ENCODE measurements at places on chromosomes 3 and 15.
A peak's percentile ranks its signal among the peaks of the same experiment; 100 is the strongest.

DNA sequence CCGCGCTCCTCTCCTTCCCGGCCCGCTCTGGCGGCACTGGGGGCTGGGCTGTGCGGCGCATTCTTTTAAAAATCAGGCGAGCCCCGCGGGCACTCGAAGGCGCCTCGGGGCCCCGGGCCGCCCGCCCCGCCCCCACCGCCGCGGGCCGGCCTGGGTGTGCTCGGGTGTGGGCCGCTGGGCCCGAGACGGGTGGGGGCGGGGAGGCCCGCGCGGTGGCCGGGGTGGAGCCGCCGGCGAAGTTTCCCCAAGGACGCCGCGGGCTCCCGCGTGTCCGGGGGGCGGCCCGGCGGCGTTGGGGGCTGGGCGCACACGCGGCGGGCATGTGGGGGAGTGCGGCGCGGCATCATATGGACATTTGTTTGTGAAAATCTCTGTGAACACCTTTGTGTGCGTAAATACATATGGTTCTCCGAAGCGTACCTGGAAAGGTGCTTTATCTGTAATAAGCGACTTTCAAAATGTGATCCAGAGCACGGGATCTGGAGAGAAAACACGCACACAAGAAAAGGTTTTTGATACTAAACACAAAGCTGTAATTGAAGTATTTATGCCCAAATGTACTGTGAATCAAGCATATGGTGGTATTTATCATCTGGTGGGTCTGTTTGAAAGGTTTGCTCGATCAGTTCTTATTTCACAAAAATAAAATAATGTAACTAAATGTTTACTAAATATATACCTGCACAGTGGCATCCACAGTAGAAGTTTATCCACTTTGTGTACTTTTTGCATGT is 612 bp upstream of the TBL1XR1 start:
- DNase-seq: no peak

- peak; percentile 40 for DNase-seq
Measured at GRCh38 chr3:39150803-39151631, 2.4 kb downstream of the CSRNP1 start.

DNA sequence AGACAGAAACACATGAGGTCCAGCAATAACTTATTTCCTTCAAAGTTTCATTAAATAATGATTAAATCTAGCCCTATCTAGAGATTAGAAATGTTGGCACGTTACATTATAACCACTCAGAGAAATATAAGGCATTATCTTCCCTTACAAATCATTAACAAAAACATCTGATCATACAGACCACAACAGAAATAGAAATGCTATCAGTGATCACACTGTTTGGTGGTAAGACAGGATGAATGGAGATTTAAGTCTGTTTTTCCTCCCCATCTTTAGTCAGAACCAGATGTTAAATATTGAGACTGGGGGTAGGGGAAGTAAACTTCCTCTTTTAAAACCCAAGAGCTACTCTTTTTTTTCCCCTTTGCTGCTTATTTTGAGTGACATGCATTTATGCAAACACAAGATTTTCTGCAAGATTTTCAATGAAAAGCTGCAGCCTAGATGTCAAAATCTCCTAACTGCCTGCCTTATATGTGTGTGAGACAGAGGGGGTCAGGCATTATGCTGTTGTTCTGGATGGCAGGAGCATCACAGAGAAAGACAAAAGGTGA is 70.4 kb downstream of the CBLB start:
- DNase-seq: no peak

DNA sequence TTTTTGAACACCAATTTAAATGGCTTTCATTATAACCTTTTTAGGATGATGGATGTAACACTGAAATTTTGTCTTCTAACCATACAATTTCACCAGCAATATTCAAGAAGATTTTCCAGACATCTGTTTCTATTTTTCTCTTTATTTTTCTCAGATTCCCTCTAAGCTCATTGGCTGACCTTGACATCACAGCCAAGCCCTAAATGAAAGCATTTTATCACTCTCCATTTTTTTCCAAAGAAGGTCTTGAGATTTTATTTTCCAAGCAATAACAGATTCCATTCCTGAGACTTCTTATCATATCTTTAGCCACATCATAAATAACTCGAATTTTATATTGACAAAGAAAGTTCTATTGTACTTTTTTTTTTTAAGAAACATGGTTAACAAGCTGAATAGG is 392.6 kb upstream of the THBS1 start:
- no peak for DNase-seq

- no peak for DNase-seq
Measured at GRCh38 chr3:52507359-52507758, 12.2 kb downstream of the STAB1 start.

DNA sequence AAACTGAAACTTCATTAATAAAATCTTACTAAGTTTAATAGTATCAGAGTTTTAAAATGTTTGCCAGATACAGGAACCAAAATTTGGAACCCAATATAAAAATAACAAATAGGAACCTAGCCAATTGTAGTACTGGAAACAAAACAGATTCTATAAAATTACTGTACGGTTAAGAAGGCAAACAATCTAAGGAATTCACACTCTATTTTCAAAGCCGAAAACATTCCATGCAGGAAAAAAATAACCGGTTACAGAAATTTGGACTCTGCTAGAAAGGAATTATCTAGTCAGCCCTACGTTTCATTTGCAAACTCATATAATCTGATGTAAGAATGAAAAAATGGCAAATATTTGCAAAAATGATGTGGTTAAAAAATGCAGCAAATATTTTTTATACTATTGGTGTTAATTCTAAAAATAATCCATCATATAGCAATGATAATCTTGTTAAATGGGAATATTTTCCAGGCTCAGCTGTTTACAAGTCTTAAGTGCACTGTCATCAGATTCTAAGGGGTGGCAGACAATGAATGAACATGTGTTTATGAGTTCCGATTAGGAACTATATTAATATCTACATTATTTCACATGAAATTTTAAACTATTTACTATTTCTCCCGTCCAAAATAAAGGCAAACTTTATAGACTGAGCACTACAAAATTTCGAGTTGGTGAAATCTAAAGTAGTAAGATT is 58.1 kb downstream of the DCBLD2 start:
- no peak for DNase-seq

- no peak for DNase-seq
Measured at GRCh38 chr3:184757022-184757651, 45.3 kb upstream of the MAGEF1 start.

DNA sequence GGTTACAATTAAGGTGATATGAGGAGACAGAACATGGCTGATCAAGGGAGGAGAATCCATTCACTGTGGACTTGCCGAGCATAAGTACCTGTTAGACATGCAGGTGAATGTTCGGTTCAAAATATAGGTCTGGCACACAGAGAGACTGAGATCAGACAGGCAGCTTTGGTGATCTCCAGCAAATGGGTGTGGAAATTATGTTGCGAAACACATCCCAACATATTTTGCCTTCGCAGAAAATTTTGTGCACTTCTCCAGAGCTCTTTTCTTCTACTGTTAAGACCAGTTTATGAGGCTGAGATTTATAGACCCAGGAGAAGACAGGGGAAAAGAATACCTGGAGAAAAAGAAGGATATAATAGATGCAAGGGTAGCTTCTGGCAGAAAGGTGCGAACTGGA is 183.2 kb downstream of the NEK10 start:
- no peak for DNase-seq

GRCh38 chr3:123027292-123028232 is at the start of gene SEMA5B:
TSS of gene SEMA5B (minus strand) at chr3:123027763. CDS start at chr3:122961263, 66,500 bp downstream.
- DNase-seq: peak; percentile 41

- no peak for DNase-seq
Measured at GRCh38 chr3:72203105-72203504, 418.2 kb upstream of the PROK2 start.

DNA sequence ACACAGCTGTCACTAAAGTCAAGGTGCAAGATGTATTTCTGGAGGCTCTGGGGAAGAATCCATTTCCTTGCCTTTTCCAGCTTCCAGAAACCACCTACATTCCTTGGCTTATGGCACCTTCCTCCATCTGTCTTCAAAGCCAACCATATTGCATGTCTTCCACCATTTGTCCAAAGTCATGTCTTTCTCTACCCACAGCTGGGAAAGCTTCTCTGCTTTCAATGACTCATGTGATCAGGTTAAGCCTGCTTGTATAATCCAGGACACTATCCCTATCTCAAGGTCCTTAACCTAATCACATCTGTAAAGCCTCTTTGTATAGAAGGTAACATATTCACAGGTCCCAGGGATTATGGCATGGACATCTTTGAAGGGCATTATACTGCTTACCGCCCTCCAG is 14.2 kb downstream of the ARHGAP31 start:
- no peak for DNase-seq

- no peak for DNase-seq
Measured at GRCh38 chr3:197913641-197914380, 36.2 kb upstream of the RPL35A start.

GRCh38 chr3:61236556-61236955 is 14.7 kb downstream of the FHIT start:
- no peak for DNase-seq

- no peak for DNase-seq
Measured at GRCh38 chr3:22239011-22239410, 488.0 kb upstream of the ZNF385D start.

DNA sequence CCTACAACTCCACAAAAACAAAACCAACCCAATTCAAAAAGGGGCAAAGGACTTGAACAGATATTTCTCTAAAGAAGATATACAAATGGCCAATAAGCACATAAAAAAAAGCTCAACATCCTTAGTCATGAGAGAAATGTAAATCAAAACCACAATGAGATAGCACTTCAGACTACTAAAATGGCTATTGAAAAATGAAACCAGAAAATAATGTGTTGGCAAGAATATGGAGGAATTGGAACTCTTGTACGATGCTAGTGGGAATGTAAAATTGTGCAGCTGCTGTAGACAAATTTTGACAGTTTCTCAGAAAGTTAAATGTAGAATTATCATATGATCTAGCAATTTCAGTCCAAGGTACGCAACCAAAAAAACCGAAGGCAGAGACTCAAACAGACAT is 29.0 kb downstream of the KY start:
- DNase-seq: no peak

Data from stimulated activated naive CD8-positive, alpha-beta T cell treated with anti-CD3 and anti-CD28 coated beads, Interleukin-15, amount 100 ng/mL, for 72 hours (primary cell).